RCC 7860 (cell line): ENCODE measurements at places on chromosomes 5 and 9.

DNA sequence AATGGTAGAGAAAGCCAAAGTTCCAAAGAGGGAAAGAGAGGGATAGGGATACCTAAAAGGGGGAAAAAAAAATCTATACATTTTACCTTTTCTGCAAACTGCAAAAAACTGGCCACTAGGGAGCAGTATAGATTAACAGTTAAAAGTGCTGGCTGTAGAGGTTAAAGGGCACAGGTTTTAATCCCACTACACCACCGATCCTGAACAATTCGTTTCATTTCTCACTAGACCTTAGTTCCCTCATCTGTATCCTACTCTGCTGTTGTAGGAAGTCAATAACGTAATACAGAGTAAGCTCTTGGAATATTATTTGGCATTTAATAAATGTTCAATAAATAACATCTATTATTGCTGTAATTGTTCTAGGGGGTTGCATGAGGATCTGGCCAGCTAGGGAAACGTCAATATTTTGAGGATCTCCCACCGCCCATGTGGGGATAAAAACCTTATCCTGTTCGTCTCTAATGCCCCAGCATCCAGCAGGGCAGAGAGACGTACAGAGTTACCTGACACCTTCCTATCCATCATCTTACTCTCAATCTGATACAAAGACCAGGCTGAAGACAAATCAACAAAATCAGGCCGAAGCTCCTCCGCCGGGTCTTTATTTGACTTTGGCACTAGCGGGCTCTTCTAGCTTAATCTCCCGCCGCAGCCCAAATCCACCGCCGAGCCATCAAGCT lies 757 bp downstream of the CDC26 start:
- DNase-seq, result peak; percentile 58

DNA sequence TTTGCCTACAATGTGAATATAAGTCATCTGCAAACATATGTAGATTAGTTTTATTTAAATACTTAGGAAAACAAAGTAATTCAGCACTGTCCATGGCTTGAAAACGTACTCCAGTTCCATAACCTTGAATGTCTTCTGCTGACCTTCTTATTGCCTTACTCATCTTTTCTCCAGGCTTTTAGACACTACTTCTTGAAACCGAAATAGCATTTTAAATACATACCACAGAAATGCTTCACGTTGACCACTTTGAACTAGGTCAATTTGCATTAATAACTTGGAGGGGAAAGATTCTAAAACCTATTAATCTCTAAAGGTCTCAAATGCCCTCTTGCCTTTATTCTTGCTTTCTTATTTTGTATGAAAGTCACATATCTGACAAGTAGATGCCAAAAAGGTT lies 995.4 kb upstream of the ACO1 start:
- no peak for DNase-seq

- no peak for DNase-seq
Observed at GRCh38 chr5:139788294-139788910, 7.2 kb upstream of the PSD2 start.

DNA sequence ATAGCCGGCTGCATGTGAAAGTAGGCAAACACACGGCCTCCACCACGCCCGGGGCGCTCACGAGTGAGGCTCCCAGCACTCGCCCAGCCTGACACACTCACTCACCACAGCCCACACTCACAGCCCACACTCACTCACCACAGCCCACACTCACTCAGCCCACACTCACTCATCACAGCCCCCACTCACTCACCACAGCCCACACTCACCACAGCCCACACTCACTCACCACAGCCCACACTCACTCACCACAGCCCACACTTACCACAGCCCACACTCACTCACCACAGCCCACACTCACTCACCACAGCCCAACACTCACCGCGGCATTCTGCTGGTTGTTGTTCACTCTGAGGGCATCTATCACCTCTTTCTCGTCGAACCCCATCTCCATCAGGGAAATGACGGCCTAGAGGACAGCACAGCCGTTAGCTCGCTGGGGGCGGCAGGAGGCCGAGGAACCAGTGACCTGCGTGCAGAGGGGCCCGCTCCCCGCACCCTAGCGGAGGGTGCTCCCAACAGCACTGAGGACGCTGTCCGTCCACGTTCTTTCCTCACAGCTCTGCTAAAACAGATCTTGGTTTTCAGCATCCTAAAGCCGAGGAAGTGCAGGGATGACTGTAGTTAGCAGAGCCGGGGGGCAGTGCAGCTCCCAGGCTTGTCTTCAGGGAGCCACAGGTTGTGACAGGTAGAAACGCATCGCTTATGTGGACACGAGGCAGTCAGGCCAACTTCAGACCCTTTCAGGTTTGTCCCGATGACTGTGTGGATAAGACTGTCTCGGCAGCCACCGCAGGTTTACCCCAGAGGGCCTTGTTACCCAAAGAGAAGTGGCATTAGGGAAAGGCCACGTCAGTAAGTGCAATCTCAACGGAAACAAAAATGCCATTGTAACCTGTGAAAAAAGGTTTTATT lies 21.6 kb downstream of the UBAC1 start:
- no peak for DNase-seq

DNA sequence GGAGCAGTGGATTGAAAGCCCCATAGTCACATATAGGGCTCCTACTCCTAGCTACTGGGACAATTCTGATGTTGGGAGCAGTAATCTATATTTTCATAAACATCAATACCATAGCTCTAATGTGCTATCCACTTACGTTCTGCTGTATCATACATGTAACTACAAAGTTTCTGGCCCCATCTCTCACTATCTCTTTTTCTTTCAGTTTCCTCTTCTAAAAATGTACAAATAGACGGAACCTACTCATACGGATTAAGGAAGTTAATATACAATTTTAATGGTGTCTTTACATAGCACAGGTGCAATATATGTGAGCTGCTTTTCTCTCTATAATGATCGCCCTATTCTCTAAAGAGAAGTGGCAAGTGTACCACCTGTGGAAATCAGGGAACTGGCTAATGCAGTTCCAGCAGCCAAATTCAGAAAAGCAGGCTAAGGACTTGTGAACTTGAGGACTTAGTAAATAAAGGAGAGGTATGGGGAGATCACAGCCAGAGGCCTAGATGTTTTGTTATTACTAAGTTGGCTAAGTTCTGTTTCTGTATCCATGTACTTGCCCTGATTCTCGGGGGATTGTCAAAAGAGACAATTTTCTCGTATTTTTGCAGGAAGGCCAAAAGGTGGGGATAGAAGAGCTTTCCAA lies 1021.9 kb downstream of the CDH12 start:
- DNase-seq, result no peak

- no peak for DNase-seq
Observed at GRCh38 chr5:54261596-54261995, 48.8 kb downstream of the ARL15 start.

DNA sequence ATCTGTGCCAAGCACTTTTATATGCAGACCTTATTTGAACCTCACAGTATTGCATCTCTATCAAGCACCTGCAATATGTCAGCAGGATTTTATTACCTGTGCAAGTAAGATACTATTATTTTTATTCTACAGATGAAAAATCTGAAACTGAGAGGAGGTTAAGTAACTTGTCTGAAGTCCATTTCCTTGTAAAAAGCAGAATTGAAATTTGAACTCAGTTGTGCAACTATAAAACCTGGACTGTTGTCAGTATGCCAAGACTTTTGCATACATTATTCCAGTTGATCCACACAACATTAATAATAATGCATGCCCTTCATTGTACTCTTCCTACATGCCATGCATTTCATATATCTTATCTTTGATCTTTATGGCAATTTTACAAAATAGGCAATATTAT lies 82.2 kb upstream of the BRINP1 start:
- no peak for DNase-seq

- DNase-seq, result no peak
Observed at GRCh38 chr9:30713243-30713642, 1671.2 kb upstream of the ACO1 start.

DNA sequence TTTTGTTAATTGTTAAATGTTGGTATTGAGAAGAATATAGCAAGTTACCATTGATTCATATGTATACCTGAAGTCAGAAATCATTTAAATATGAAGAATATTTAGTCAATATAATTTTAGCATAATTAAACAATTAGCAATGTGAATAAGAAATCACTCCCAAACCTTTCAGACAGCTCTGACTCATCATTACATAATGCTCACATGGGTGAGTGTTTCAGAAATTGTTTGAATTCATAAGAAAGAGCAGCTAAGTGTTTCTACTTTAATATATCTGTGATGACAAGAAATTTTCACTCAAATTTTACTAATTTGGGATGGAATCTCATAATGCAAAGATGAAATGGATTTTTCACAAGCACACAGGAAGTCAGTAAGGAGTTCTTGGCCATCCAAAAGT lies 42.0 kb upstream of the CDC42SE2 start:
- no peak for DNase-seq

- no peak for DNase-seq
Observed at GRCh38 chr5:1492757-1493156, 31.0 kb downstream of the LPCAT1 start.

GRCh38 chr9:136239983-136240330 lies 5.7 kb downstream of the QSOX2 start:
- no peak for DNase-seq

GRCh38 chr9:114203410-114204140 lies 48.2 kb downstream of the COL27A1 start:
- DNase-seq, result no peak

DNA sequence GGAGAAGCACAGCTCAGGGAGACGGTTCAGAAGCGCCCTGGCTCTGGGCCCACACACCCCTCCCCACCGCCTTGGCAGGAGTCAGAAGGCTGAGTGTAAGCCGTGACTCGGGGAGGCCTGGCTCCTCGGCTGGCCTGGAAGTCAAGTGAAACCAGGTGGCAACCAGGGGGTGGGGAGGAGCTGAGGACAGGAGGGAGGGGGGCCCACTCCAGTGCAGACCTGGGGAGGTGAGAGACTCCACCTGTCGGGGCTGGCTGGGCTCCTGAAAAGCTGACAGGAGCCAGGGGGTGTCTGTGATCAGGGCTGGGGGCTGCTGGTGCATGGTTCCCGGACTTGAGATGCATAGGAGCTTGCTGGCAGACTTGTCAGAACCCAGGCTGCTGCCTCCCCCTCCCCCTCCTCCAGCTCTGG lies 150.2 kb upstream of the PHYKPL start:
- DNase-seq, result no peak

DNA sequence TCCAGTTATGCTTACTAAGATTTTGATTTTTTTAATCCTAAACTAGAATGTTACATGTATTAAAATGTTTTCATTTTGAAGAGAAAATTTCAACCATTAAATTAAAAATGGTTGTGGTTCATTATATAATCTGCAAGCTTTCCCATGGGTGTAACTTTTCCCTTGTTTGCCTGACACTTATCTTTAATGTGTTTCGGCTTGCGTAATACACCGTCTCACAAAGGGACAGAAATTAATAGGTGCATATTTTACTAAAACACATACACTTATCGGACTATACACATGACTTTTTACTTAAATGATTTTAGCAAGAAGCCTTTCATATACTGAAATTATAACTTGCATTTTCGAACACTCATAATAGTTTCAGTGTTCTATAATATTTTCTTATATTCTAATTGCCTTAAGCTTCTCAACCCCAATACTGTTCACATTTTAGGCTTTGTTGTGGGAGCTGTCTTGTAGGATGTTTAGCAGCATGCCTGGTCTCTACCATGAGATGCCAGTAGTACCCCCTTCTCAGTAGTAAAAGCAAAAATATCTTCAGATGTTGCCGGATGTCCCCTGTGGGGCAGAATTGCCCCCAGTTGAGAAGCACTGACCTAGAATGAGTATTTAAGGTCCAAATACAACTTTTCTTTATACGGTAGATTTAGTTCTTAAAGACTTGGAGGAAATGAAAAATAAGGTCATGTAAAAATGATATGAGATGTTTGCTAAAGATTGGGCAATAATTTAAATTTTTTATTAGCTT lies 28.6 kb downstream of the UGCG start:
- DNase-seq, result no peak

DNA sequence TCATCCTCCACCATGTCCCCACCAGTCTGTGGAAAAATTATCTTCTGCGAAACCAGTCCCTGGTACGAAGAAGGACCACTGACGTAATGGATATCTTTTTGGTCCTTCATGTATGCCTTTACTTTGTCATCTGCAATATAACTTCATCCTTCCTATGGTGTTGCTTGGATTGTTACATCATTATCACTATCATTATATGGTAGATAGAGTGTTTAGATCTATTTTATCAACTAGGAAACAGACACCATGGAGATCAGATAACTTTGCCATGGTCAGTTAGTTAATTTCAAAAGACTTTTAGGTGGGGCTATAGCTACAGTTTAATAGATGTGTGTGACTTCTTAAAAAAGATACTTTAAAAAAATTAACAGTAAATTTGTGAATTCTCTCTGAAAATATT lies 23.8 kb upstream of the CAMLG start:
- DNase-seq, result no peak

- DNase-seq, result peak; percentile 19
Observed at GRCh38 chr9:122941582-122942234, 888 bp downstream of the RABGAP1 start.

- DNase-seq, result no peak
Observed at GRCh38 chr9:136127313-136127712, 8.6 kb upstream of the TMEM250 start.

DNA sequence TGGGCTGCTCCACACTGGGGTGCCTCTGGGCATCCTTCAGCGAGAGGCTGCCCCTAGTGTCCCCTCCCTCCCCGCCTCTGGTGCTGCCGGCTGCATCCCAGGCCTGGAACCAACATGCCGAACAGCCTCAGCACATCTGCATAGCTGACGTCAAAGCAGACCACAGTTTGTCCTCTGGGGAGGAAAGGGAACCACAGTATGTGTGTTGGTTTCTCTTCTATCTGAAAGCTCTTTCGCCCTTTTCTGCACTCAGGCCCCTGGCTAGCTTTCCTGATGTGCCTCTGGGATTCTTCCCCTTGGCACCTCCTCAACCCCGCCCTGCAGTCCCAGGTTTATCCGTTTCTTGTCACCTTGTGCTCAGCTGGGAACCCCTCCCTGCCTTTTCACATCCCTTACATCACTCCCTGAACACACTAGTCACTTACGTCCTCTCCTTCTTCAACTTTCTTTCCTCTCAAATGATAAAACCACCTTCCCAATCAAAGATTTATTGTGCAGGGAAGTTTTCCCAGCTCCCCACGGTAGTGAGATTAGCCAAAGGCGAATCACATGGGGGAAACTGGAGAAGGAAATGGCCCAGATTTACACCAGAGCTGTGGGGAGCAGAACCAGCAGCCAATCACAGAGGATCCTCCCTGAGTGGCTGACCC lies 35.5 kb upstream of the B4GALT1 start:
- no peak for DNase-seq
